ENCODE measurements at places on chromosomes 3 and 15.

DNA sequence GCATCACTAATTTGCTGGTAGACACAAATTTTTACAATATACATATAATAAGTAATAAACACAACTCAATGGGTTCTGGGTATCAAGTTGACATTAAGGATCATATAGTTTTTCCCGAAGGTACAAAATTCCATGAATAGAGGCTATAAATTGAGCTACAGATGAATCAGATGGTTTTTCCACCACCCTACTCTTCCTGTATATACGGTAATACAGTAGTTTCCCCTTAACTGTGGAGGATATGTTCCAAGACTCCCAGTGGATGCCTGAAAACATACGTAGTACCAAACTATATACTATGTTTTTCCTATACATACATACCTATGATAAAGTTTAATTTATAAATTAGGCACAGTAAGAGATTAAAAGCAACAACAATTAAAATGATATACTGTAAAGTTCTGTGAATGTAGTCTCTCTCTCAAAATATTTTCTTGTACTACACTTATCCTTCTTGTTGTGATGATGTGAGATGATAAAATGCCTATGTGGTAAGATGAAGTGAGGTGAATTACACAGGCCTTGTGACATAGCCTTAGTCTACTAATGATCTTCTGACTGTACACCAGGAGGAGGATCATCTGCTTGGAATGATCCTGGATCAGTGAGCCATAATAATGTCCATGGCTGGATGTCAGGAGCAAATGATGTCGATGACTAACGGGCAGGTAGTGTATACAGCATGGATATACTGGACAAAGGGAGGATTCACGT is 116.7 kb downstream of the NR1I2 start:
- DNase-seq = no peak

GRCh38 chr3:94036909-94037507 is 8.6 kb upstream of the STX19 start:
- no peak for DNase-seq

DNA sequence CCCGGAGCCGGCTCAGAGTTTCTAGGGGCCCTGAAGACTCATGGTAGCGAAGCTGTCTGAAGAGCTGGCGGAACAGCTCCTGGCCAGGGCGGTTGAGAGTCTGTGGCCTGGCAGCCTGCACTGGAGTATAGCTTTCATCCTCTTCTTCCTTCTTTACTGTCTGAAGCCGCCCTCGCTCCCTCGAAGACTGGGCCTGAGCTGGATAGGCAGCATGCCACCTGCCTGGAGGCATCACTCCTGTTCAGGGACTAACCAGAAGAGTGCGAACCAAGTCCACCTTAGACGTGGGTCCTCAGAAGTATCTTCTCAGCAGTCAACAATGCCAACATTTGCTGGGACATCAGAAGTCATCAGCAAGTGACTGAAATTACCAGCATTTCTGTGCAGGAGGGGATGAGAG is 22.2 kb downstream of the ZNF445 start:
- no peak for DNase-seq

GRCh38 chr3:23442598-23443383 is 239.7 kb downstream of the UBE2E2 start:
- no peak for DNase-seq

DNA sequence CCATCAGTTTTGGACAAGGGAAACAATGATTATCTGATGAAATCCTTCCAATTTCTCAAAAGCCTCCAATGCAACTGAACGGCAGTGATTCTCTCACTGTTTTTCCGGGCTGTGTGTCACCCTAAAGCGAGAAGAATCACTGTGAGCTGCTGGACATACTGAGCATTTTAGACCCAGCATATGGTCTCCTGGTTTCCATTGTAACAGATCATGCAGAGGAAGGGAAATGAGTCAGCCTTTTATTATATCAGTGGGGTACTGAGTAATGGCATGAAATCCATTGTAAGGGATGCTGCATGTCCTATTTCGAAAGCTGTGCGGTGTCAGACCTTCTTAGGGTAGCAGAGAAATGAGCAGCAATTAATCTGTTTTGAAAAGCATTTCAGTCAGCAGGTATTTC is 287.1 kb downstream of the IL5RA start:
- no peak for DNase-seq

GRCh38 chr15:47718497-47719437 is 1.5 kb downstream of the SEMA6D start:
- DNase-seq = no peak

All from mucosa of gallbladder (tissue), 1 donor.